Putamen (tissue), 1 donor: ENCODE measurements at places on chromosomes 13 and 19.

DNA sequence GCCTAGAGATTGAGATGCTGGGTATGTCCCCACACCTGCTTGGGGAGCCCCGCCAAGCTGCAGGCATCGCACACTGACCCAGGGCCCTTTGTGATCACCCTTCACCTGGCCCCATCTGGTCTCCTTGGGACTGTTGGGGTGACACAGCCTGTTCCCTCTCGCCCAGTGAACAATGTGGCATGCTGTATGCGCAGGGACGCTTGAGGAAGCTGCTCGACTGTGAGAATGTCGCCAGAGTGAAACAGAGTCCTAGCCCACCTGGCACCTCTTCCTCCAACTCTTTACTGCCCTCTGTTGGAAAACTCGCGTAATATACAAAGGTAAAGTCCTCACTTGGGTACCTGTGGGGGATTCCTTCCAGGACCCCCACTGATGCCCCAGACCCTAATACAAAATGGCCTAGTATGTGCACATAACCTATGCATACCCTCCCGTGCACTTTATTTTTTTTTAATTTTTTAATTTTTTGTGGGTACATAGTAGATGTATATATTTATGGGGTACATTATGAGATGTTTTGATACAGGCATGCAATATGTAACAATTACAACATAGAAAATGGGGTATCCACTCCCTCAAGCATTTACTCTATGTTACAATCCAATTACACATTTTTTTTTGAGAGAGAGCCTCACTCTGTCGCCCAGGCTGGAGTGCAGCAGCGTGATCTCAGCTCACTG, 9.0 kb downstream of the BLOC1S3 start:
- no peak for DNase-seq

GRCh38 chr13:36323951-36324566, 22.1 kb downstream of the SPART start:
- DNase-seq = no peak

- no peak for DNase-seq
Observed at GRCh38 chr19:56273563-56274117, 1.1 kb downstream of the EDDM13 start.

- peak; percentile 86 for DNase-seq
Observed at GRCh38 chr19:18112989-18113478, 15.5 kb downstream of the MAST3 start.

DNA sequence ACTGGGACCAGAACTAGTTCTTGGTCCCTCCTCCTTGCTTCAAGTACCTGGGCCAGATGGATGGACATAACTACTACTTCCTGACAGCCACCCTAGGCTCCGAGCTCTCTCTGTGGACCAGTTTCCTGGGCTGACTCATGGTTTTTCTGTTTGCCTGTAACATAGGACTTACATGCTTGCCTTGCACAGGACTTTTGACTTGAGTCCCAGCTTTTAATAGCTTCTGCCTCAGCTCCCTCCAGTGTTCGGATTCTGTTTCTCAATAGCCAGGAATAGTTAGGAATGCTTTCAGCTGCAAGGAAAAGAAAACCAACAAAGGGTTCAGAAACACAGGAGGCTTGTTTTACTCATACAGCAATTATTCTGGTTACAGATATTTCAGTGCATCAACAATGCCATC, 405.9 kb downstream of the ZNF536 start:
- no peak for DNase-seq

DNA sequence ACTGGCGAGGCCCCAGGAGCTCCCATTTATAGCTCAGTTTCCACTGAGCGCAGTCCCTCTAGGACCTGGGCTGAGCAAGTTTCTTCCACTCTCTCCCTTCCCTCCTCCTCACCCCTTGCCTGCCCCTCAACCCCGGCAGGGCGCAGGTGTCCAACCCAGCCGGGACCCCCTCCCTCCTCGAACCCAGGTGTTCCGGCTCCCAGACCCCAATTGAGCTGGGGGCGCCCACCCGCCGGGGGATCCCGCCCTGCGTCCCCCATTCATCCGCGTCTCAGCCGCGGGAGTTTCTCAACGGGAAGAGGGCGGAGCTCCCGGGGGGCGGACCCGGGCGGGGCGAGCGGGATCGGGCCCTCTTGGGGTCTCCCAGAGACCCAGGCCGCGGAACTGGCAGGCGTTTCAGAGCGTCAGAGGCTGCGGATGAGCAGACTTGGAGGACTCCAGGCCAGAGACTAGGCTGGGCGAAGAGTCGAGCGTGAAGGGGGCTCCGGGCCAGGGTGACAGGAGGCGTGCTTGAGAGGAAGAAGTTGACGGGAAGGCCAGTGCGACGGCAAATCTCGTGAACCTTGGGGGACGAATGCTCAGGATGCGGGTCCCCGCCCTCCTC, at the start of gene KIRREL2:
Gene KIRREL2 (plus strand): TSS at position 366 of the 604 bp plus-strand sequence. CDS start 209 bp downstream, at position 575.
- no peak for DNase-seq

DNA sequence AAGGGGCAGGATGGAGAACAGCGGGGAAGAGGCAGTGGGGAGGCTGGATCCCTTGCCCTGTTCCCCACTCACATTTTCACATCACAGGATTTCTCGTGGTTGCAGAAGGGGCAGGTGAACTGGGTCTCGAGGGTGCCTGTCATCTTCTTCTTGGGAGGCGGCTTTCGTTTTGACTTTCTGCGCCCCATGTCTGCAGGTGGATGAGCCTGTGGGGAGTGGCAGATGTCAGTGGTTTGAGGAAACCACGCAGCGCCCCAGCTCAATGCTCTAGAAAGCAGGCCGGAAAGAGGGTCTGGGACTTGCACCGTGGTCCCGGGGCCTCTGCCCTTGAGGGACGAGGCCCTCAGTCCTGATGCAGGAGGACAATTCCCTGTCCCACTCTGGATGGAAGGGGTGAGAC, 4.9 kb downstream of the ELOF1 start:
- DNase-seq = no peak

DNA sequence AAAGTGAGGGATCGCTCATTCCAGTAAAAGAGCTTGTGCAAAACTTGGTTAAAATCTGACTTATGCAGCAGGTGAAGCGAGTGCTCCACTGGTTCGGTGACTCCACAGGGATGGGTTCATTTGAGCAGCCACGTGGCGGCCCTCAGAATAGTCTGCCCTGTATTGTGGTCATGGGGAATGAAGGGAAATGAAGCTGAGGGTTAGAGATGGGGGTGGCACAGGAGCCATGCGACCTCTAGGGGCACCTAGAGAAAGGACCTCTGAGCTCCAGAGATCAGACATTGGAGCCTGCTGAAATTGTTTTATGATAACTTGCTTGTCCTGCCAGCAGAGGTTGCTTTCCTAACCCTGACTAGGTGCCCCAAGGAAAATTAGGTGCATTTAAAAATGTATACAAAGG, 26.6 kb downstream of the CBY2 start:
- DNase-seq = no peak

GRCh38 chr13:48232420-48233045, 473 bp upstream of the ITM2B start:
- DNase-seq = no peak

DNA sequence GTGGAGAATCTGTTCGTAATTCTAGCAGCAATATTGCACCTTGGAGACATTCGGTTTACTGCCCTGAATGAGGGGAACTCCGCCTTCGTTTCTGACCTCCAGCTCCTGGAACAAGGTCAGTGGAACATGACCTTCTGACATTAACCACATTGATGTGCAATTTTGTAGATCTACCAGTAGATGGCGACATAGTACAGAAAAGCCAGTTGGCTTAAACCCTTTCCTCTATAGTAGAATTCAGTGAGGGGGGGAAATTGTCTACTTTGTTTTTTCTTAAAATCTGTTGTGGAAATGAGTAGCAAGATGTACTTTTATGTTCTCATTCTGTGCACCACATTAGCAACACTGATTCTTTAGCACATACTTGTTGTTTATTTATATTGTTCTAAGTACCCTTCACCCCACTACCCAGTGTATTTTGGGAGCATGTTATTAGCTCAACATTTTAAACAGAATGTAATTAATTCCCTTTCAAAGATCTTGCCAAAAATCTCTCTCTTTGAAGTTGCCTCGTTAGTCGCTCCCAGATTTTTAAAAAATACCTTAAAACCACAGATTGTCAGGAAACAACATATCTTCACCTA, 332.2 kb downstream of the MYO16 start:
- DNase-seq = peak; percentile 30

DNA sequence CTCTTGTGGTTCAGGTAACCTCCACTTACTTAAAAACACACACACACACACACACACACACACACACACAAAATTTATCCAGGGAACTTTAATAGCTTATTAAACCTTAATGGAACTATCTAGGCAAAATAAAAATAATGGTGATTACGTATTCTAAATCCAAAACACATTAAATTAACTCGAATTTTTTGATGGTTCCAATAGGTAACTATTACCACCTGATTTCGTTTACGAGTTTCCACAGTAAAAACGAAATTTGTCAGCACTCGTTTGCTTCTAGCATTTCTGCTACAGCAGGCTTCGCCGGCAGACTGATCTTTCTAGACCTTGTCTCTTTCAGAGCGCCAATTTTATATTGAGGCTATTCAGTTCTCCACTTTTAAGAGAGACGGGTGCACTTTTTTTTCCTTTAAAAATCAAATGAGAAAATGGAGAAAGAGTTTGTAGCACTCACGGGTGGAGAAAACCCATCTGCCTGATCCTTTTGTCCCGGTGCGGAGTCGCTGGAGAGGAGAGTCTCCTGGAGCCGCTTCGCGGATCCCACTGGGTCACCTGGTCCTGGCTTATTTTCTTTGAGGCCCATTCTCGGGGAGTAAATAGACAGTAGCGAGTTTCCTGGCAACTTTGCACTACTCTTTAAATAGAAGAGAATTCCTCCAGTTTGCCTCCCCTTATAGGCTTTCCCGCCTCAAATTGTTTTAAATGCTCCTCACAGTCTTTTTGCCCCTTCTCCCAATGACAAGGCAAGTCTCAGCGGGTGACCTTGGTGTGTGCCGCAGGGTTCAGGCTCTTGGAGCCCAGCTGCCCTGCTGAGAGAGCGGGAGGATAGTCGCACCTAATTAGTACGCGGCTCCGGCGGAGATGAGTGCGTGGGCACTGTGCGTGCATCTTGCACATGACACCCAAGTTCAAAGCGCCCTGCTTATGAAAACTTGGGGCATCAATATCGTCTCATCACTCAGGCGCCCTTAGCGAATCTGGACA, 117.0 kb downstream of the KCNRG start:
- no peak for DNase-seq
